NCI-H460 (cell line): ENCODE measurements at places on chromosomes 7 and 10.

DNA sequence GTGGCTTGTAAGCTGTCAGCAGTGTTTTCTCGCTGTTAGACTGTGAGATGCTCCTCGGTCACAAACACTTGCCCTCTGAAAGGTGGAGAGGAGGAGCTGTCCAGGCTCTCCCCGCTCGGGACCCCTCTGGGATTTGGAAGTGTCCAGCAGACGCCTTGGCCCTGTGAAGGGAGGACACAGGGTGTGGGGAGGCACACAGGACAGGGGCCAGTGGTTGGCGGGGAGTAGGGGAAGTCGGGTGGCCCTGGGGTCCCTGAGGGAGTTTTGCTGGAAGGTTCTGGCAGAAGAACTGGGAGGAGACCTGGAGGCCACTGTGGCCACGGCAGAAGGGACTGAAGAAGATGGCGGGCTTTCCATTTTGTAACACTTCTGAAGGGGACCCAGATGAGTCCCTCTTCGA is 47.2 kb upstream of the DPYSL4 start:
- DNase-seq: no peak

GRCh38 chr10:120428754-120429153 is 28.3 kb upstream of the PLPP4 start:
- DNase-seq: no peak

GRCh38 chr10:3750006-3750816 is 34.8 kb downstream of the KLF6 start:
- no peak for DNase-seq

- DNase-seq: no peak
These were observed 178.0 kb downstream of the JAZF1 start for GRCh38 chr7:28002638-28003037.

DNA sequence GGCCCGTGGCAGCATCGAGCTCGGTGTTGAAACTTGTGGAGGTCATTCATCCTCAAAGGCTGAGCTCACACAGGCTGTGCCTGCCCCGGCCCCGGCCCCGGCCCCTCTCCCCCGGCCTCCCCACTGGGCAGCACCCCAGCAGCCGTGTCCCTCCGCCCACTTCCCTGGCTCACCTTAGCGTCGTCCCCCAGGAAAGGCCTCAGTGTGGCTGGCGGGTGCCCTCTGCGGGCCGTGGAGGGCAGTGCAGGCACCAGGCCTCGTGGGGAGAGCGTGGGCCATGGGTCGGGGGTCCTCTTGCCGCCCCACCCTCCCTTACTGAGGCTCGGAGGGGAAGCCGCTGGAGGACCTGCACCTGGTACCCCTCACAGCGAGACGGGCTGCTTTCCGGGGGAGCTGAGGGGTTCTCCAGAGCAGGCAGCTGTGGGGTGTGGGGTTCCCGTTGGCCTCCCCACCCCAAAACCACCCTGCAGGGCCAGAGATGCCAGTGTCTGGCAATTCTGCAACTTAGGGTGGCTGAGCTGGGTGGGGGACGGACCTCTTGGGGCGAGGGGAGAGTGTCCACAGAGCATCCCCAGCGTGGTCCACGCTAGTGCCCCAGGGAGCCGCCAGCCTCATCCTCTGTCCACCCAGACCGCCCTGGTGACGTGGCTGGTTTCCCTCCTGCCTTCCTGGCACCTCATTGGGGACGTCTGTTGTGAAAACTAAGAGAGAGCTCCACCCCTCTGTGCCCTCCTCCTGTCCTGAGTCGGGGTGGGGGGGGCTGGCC is 44.2 kb upstream of the DPYSL4 start:
- peak; percentile 24 for DNase-seq

- DNase-seq: no peak
These were observed 154.7 kb upstream of the TMEM106B start for GRCh38 chr7:12056381-12056780.

- DNase-seq: no peak
These were observed 49.7 kb downstream of the TNPO3 start for GRCh38 chr7:129005186-129005585.

DNA sequence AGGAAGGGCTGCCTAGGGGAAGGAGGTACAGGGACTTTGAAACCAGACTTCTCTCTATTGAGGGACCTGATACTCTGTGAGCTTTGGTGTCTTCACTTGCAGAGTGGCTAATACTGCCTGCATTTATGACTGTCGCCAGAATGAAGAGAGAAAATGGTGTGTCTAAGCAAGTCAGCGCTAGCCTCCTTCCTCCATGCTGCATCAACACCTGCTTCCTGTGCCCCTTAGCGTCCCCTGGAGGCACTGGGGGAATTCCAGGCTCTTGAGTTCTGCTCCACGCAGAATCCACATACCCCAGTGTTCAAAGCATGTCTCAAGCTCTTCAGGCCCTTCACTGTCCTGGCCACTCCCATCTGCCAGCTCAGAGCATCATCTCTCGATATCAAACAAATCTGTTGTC is 140.5 kb downstream of the PKD1L1 start:
- no peak for DNase-seq
